GM12878 (cell line): ENCODE measurements at places on chromosomes 2 and 18. TPM values are rescaled to one million over a fixed set of nuclear protein-coding genes. Genes with fewer than 3 reads are reported as not detected.

The FN1 gene
- 5.9 TPM in 2 replicates for total RNA-seq

The ACKR3 gene
- 7.0 and 7.4 TPM in 2 replicates for total RNA-seq

- no peak for DNase-seq
Measured at GRCh38 chr2:1979138-1979537, 234.8 kb upstream of the PXDN start.

DNA sequence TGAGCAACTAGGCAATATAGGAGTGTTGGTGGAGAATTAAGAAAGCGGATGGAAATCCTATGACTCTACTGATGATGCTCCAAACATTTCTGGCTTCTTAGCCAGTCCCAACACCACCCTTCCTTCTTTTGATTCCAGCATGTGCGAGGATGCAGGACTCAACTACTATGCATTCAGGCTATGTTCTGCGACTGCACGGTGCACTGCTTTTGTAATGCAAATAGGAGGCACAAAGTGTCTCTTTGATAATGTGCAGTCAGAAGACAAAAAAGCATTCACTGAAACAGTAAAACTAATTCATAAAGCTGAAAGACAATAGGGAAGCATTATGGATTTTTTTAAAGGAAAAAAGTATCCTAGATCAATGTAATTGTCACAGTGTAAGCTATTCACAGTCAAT lies 106.7 kb downstream of the MEIS1 start:
- DNase-seq = no peak

- DNase-seq = no peak
Measured at GRCh38 chr2:31390324-31390723, 24.2 kb downstream of the XDH start.

DNA sequence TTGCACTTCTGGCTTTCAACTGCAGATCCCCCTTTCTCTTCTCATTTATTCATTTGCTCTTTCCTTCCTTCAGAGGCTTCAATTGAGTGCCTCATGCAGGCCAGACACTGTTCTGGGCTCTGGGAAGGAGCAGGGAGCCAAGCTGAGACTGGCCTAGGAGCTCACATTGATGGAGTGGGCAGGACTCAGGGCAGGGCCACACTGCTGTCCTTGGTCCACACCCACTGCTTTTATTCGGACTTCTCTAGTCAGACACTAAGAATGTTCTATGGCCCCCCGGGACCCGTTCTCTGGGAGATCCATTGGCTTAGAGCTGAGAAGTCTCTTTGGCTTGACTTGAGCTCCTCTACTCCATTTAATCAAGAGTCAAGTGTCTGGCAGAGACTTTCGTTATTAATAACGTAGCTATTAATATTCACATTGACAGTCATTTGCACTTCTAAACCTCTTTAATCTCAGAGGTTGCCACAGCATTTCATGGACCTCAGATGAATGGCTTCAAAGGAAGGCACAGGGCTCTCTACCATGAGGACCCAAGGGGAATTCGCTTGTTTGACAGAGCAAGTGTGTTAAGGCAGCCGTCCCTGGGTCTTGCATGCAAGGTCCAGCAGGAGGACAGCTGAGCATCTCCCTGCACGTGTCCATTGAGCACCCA lies 20.1 kb downstream of the SH3RF3 start:
- no peak for DNase-seq

GRCh38 chr2:232772531-232772930 lies 3.8 kb downstream of the KCNJ13 start:
- peak; percentile 48 for DNase-seq

The SPP2 gene
- total RNA-seq = 0.37 TPM in 1 of 2 replicates, not detected in the other

The ASXL3 gene
- 0.15 TPM in 1 of 2 replicates, not detected in the other for total RNA-seq

The METTL5 gene
- total RNA-seq = 67.0 and 75.9 TPM in 2 replicates

The IL36A gene
- total RNA-seq = not detected in 2 replicates

- peak; percentile 4 for DNase-seq
Measured at GRCh38 chr2:200703127-200703925, 108.4 kb upstream of the BZW1 start.

DNA sequence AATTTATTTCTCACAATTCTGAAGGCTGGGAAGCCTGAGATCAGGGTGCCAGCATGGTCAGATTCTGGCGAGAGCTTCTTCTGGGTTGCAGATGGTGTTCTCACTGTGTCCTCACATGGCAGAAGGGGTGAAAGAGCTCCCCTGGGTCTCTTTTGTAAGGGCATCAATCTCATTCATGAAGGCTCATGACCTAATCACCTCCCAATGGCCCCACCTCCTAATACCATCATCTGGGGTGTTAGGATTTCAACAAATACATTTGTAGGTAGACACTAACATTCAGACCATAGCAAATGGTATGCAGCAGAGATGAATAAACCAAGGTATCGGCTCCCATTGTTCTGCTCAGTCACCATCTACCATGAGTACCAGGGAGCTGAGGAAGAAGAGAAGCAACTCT lies 32.7 kb downstream of the YPEL5 start:
- DNase-seq = no peak

DNA sequence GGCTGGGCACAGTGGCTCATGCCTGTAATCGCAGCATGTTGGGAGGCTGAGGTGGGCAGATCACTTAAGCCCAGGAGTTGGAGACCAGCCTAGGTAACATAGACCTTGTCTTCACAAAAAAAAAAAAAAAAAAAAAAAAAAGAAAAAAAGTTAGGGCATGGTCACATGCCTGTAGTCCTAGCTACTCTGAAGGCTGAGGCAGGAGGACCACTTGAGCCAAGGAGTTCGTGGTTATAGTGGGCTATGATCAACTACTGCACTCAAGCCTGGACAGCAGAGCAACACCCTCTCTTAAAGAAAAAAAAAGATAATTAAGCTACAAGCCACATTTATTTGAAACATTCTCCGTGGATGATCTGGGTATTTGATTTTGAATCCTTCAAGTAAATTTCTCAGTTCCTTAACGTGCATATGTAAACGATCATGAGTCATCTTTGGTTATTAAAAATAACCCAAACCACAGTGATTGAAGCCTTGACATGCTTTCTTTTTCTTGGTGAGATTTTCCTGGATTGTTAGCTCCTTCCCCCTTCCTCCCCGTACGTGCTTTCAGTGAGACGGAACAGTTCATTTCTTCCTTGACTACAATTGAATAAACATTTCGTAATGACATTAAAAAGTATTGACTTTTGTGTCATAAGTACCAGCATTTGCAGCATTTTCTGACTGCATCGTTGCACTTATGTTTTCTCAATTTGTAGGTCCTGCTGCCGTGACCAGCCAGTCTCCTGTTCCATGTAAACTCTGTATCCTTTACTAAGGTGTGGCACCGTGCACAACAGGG lies 20.3 kb downstream of the RMC1 start:
- peak; percentile 16 for DNase-seq

- no peak for DNase-seq
Measured at GRCh38 chr2:218422403-218423086, 3.6 kb downstream of the VIL1 start.

- DNase-seq = no peak
Measured at GRCh38 chr2:122736279-122736678, 980.8 kb downstream of the TSN start.

DNA sequence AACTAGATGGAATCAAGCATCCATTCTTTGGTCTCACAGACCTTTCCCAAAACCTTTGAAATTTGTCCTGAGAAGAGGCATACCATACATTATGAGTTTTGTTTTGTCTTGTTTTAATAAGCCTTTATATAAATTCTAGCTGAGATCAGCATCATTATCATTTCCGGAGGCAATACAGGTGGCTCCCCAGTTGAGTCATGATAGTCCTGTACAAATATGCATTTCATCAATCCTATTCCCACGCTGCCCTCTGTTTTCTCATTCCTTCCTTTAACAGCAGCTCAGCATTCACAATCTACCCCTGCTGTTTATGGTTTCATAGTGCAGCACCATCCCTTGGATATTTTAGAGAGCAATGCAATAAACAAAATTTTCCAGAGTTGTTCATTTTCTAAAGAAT lies 216.7 kb downstream of the TXNL1 start:
- no peak for DNase-seq

DNA sequence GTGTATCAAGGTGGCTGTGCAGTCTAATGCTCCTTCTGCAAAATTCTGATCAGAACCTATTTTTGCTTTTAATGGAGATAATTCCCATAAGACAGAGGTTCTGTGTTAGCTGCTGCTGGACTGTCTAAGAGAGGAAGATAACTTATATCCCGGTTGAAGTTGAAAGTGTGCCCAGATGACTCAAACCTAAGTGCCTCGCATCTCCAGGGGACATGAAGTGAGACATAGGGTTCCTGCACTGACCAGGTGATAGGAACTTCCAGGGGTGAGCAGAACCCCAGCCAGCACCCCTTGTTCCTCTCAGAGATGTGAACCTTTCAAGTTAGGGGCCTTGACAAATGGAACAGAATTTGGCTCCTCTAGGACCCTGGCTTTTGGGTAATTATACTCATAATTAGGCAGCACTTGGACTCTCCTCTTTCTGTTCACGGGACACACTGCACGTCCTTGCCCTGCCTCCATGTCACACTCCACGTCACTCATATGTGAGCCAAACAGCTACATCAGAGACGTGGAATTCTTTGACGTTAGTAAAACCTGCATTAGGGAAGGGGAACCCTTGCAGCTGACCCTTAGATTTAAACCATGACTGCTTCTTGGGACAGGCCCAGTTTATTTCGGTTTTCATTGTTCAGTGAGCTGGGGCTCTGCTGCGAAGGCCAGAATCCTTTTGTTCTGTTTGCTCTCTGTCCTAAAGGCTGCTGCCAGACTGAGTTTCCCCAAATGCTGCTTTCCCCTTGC lies 104.5 kb upstream of the ALPP start:
- no peak for DNase-seq

GRCh38 chr2:113198048-113198789 lies 24.4 kb downstream of the PSD4 start:
- DNase-seq = no peak

The TWIST2 gene
- total RNA-seq = not detected in 2 replicates

DNA sequence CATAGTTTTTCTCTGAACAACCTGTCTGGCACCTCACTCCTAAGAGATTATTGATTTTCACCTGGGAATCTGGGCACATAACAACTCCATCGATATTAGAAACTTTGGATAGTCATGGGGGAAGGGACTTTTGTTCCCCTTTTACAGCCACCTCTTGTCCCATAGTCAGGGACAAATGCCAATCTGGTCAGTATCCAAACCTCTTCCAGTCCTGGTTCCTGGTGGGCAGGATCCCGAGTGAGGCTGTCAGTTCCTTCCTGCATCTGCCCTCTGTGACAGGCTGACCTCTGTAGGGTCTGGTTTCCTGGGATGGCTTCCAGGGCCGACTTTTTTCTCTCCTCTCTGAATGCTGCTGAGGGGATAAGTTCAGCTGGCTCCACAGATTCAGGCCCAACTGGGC lies 11.0 kb downstream of the KIF5C start:
- no peak for DNase-seq

The FMNL2 gene
- total RNA-seq = 0.53 and 0.64 TPM in 2 replicates

- no peak for DNase-seq
Measured at GRCh38 chr2:100193291-100193710, 50.9 kb upstream of the AFF3 start.

GRCh38 chr2:203694191-203694590 lies 12.2 kb upstream of the CD28 start:
- DNase-seq = no peak

DNA sequence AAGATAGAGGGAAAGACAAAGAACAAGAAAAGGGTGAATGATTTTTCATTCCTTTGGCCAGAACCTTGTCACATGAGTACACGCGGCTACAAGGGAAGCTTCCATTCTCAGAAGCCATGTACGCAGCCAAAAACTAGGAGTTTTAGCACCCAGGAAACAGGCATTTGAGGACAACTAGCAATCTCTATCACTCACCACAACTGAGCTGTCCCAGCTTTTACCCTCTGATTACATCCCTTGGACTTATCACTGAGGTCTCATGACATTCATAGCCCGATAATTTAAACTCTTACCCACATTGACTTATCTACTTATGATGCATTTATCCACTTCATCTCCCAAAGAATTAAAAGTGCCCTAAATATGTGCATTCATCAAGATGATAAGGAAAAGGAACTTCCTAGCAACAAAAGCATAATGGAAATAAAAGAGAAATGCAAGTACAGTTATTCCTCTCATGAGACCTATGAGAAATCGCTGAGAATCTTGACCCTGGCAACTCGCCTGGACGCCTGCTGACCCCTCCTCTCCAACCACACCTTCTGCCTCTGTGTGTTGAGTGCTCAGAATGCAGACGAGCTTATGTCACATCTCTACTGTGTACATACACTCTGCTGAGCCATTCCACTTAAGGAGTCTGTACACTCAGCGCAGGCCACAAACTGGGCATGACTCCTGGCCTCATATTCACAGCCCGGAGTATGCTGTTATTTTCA lies 28.7 kb upstream of the MFSD6 start:
- DNase-seq = no peak

The TMEM17 gene
- total RNA-seq = 0.87 and 0.93 TPM in 2 replicates

- no peak for DNase-seq
Measured at GRCh38 chr2:140270224-140270623, 1490.0 kb upstream of the NXPH2 start.

The C2orf69 gene
- 14.2 and 14.4 TPM in 2 replicates for total RNA-seq

The PPP3R1 gene
- 61.0 and 62.5 TPM in 2 replicates for total RNA-seq

GRCh38 chr2:182133195-182133891 lies 147.7 kb downstream of the PPP1R1C start:
- DNase-seq = no peak

GRCh38 chr2:143802871-143803650 lies 673.8 kb downstream of the ARHGAP15 start:
- DNase-seq = peak; percentile 37

GRCh38 chr18:12374401-12374800 lies 2.6 kb downstream of the AFG3L2 start:
- no peak for DNase-seq

DNA sequence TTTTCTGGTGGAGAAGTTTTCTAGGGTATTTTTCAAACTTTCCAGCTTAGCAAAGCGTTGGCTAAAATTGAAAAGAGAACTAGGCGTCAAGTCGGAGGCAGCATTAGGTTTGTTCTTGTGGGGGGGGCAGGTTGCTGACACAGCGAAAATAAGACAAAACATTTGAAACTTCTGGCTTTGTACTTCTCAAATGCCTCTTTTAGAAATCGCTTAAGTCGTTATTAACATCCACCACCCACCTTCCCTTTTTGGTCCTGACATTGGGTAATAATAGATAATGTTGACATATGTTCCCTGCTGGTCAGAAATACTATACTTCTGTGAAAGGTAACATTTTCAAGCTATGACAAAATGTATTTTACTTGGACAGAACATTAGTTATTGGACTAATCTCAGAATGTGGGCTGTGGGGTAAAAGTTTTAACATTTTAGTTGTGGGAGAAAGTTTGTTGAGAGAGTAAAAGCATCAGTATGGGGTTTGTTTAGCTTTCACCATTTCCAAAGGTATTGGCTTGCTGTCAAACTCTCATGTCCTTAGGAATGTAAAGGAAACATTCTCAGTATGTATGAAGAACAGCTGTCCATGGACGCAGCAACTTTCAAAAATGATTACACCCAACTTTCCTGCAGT lies 88.1 kb upstream of the ZEB2 start:
- DNase-seq = no peak

DNA sequence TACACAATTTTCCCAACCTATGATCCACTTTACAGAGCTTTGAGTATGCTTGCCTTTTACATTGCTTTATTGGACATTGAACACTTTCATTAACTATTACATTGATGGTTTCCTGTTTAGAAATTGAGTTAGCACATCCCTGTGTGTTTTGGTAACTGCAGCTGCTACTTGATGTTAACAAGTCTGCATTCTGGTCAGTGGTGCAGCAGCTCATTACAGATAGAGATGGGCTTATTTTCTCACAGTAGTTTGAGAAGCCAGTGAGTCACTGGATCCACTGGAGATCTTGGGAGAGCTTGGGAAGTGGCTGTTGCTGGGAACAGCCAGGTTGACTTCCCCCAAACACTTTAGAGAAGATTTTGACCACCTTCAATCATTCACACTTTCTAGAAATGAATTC lies 150.5 kb downstream of the ARHGAP15 start:
- DNase-seq = no peak

The ST8SIA5 gene
- 0.15 and 0.16 TPM in 2 replicates for total RNA-seq

GRCh38 chr2:223457301-223457700 lies 144.9 kb downstream of the SCG2 start:
- DNase-seq = no peak

The FZD7 gene
- 2.4 and 2.6 TPM in 2 replicates for total RNA-seq

The LYPD1 gene
- not detected in 2 replicates for total RNA-seq
